ENCODE measurements at places on chromosomes 5 and 9. TPM values are rescaled to one million over a fixed set of nuclear protein-coding genes. Genes with fewer than 3 reads are reported as not detected.

HTR4 gene
- 0.24 TPM for polyA plus RNA-seq

EDIL3 gene
- 51.9 TPM for polyA plus RNA-seq

DROSHA gene
- 94.2 TPM for polyA plus RNA-seq

- no peak for DNase-seq
Observed at GRCh38 chr5:54098267-54098666, 212.1 kb downstream of the ARL15 start.

DNA sequence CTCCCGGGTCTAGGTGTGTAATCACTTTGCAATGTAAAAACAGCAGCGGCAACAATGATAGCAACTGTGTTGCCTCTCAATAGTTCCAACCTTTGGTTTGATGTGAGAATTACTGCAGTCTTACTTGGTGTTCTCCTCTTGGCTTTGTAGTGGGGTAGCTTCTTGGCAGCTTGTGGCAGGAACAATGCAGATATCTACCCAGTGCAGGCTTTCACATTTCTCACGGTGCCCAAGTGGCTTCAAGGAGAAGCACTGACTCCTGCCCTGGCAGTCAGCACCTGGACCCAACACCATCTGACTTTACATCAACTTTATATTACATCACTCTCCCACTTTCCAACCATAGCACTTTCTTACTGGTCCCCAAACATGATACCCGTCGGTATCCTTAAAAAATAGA is 28.4 kb upstream of the TIFAB start:
- DNase-seq, result no peak

DNA sequence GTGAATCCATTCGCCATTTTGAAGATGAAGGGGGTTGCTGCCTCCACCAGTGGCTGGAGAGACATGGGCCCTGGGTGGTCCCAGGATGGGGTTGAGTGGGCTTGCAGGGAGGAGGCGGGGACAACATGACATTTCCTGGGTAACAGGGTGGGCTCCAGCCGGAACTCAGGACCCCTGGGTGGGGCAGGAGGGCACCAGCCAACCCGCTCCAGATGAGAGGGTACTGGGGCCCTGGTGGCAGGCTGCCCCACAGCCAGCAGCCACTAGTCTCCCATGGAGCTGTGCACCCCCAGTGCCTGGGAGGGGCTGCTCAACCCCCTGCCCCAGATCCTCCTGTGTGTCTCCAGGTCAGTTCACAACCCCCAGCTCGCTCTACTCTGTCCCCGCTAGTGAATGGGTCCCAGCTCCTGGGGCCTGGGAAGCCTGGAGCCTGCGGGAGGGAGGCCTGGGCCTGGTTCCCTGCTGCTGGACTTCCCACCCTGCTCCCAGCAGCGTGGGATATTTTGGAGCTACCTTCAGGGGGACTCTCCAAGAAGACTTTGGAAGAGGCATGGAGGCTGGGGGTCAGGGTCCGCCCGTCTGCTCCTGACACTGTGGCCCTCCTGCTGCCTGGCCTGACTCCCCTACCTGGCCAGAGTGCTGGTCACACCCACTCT is 55.9 kb downstream of the AHRR start:
- no peak for DNase-seq

DNA sequence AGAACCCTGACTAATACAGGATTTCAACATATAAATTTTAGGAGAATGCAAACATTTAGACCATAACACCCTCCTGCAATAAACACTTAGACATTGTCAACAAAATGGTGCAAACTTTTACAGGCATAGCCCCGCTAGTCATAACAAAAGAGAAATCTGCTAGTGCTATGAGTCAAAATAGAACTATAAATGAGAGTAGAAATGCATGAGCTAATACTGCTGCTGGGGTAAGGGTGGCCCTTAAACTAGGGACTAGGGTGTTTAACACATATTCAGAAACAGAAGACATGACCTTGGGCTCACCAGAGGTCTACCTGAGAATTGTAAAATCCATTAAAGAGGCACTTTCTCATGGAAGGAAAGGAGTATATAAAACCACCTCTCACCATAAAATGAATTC is 131.6 kb downstream of the TLR4 start:
- no peak for DNase-seq

DNA sequence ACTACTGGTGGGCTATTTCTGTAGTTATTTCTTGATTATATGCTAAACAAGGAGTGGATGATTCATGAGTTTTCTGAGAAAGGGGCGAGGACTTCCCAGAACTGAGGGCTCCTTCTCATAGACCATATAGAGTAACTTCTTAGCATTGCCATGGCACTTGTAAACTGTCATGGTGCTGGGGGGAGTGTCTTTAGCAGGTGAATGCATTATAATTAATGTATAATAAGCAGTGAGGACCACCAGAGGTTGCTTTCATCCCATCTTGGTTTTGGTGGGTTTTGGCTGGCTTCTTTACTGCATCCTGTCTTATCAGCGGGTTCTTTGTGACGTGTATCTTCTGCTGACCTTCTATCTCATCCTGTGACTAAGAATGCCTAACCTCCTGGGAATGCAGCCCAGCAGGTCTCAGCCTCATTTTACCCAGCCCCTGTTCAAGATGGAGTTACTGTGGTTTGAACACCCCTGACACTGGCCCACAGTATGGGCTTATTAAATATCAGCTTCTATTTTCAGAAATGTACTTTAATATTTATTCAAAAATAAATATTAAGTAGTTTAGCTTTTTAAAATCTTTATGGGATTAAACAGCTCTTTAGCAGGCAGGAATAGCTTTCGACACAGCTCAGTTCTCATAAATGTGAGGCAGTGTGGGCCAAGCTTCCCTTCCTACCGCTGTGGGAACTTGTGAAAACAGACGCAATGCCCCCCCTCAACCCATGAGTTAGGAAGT is 44.4 kb downstream of the GALNT12 start:
- no peak for DNase-seq

DNA sequence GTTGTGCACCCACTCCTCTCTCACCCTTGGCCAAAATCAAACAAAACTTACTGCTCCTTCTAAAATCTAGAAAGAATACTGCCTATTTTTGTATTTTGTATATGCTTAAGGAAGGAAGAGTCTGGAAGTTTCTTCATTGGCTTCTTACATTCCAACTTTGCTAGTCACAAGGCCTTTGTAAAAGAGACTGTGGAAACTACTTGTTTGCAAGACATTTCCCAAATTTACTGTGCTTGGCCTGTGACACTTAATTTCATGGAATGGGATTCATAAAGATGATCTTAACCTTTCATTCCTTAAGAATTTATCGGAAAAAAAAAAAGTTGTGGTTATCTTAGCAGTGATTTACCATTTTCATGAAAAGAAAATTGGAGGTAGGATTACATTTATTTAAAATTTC is 208.9 kb downstream of the VPS13A start:
- no peak for DNase-seq

- DNase-seq, result no peak
Observed at GRCh38 chr9:125974705-125975104, 227.5 kb downstream of the PBX3 start.

- DNase-seq, result no peak
Observed at GRCh38 chr9:131045300-131046092, 36.5 kb downstream of the LAMC3 start.

Data from right lung (tissue), 10 donors.